ENCODE measurements at places on chromosomes 4 and X.

- DNase-seq, result no peak
Observed at GRCh38 chr4:66855956-66856355, 689.3 kb downstream of the CENPC start.

- DNase-seq, result no peak
Observed at GRCh38 chr4:61511716-61512488, 311.8 kb downstream of the ADGRL3 start.

DNA sequence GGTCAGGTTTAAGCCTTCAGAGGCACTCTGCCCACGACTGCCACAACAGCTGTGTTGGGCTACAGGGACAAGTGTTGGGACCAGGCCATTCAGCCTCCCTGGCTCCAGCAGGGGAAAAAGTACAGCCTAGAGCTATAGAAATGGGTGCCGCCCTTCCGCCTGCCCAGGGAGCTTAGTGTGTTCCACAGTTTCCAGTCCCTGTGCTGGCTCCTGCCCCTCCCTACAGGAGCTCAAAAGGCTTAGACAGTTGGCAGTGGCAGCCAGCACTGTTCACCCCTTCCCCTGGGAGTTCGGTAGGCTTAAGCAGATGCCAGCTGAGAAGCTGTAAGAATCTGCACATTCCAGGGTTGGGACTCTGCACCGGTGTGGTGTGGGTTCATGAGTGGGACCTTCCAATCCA is 408.2 kb upstream of the INTU start:
- DNase-seq, result no peak

- DNase-seq, result no peak
Observed at GRCh38 chr4:188109157-188109755, at the start of gene TRIML2. Gene TRIML2, minus strand, starts transcription at chr4:188109603. Its CDS starts 4,235 bp downstream, at chr4:188105368.

DNA sequence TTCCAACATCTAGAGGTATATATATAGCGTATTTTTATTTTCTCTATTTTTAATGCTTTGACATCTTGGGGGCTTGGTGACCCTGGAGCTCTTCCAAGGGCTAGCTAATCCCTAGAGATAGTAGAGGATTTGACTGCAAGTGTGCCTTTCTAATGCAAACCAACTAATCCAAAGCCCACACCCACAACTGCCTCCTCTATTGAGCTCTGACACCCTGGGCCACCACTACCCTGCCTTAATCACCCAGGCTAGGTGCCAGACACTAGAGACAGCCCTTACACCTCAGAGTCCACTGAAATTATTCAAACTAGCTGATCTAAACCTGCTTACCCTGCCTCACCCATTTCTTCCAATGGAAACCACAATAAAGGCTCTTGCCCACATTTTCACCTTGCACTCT is 69.6 kb upstream of the ATXN3L start:
- no peak for DNase-seq

DNA sequence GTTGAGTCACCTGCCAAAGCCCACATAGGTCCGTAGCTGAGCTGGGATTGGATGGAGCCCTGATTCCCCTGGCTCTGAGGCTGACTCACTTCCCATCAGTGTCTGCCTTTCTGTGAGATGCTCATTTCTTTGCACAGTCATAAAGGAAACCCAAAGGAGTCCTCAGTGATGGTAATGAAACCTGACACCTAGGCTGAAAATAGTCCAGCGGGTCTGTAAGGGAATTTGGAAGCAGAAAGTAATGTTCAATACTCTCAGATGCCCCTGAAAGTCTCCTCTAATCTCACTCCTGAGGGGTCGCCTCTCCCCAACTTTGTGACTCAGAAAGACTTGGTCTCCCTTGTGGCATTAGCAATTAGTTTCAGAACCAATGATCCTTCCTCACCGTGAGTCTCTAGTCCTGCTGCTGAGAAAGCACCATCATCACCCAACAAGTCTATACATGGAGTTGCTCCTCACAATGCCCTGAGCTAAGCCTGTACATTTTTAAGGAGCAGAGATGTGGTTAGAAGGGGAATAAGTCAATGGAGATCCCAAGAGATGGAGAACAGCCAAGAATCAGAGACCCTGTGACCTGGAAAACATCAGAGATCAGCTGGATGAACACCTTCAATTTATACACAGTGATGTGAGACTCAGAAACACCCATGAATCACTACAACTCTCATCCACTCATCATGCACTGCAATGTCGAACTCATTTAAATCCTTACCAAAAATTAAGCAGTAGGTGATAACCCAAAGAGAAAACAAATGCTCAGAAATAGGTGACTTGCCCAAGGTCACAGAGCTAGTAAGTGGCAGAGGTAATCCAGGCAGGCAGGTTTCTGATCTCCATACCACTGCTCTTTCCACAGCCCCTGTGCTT is 219.0 kb upstream of the CPEB2 start:
- no peak for DNase-seq

- DNase-seq, result no peak
Observed at GRCh38 chrX:40094041-40094899, 3.5 kb downstream of the BCOR start.

DNA sequence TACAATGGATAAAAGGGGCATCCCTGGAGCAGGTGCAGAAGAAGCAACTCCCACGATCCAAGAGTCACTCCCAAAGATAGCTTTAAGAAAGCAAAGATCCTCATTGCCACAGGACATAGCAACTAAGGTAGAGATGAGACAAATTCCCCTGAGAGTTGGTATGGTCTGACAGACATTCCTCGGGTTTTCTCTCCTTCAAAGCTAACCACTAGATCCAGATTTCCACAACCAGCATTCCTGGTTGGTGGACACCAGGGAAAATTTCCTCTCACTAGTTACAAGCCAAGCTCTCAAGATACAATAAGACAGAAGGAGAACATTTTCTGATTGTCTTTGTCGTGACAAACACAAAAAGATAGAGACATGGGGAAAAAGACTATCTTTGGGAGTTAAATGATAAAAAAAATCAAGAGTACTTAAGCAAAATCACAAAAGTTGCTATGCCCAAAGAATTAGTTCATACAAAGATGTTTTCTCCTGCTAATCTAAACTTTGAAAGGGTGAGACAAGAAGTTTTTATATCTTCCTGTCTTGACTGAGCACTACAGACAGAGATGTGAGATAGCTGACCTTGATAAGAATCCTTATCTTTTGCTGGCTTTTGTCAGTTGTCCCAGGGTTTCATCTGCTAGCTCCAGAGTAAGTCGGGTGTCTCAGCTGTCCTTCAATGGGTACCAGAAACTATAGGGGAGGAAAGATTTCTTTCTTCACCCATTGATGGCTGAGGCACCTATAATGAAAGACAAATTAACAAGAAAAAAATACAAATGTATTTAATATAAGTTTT is 200.5 kb downstream of the CENPC start:
- no peak for DNase-seq

DNA sequence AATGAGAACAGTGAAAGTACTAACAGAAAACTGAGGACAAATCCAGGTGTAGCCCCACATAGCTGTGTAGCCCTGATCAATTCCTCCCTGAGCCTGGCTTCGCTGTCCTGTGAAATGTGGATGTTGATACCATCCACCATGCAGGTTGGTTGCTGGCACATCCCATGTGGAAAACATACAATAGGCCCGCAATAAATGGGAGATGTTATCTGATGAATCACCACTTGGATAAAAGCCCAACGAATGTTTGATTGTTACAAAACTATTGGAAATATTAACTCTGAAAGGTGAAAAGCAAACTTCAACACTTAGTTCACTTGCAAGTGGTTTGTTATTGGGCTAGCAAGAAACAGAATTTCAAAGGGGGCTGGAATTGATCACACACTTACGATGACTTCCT is 186.3 kb upstream of the FTHL17 start:
- no peak for DNase-seq

GRCh38 chrX:110331444-110332030 is 13.7 kb upstream of the AMMECR1 start:
- no peak for DNase-seq

DNA sequence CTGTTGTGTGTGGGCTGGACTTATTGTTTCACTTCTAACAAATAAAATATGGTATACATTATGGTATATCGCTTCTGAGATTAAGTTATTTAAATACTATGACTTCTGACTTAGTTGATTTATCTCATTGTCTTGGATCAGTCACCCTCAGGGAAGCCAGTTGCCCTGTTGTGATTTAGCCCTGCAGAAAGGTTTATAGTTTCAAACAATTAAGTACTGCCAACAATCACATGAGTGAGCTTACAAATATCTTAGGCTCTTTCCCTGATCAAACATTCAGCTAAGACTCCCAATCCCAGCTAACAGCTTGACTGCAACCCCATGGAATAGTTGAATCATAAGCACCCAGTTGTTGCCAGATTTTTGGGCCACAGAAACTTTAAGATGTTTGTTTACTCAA is 85.4 kb downstream of the MAGEC1 start:
- DNase-seq, result no peak

DNA sequence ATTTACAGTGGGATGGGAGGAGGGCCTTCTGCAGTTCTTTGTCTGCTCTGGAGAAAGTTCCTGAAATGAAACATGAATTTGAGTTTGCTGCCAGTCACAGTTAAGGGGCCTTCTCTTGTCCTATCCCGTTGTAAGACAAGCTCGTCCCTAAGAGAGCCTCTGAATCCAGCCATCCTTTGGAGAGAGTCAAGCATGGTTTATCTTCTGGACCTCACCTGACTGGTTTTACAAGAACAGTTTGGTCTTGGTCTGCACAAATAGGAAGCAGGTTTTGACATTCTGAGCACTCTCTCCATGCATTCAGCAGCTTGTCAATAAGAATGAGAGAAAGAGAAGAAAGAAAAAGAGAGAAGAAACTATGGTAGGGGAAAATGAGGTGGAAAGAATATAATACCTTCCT is 20.4 kb upstream of the TENM3 start:
- no peak for DNase-seq

GRCh38 chr4:160194716-160195115 is 1091.8 kb downstream of the RAPGEF2 start:
- no peak for DNase-seq

DNA sequence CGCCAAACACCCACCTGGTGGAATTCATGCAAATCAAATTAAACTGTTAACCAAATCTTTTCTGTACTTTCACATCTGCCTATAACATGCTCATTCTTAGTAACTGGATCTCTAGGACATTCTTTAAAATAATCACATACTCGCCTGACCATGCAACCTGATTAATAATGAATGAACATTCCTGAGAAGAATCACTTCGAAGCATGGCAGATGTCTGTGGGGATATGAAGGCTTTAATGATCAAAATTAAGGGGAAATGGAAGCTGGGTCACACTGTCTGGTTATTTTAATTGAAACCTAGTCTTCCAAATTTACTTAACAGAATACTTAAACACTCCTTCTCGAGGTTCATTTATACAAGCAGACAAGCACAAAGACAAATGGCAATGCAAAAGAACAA is 44.2 kb downstream of the MID1 start:
- DNase-seq, result no peak

DNA sequence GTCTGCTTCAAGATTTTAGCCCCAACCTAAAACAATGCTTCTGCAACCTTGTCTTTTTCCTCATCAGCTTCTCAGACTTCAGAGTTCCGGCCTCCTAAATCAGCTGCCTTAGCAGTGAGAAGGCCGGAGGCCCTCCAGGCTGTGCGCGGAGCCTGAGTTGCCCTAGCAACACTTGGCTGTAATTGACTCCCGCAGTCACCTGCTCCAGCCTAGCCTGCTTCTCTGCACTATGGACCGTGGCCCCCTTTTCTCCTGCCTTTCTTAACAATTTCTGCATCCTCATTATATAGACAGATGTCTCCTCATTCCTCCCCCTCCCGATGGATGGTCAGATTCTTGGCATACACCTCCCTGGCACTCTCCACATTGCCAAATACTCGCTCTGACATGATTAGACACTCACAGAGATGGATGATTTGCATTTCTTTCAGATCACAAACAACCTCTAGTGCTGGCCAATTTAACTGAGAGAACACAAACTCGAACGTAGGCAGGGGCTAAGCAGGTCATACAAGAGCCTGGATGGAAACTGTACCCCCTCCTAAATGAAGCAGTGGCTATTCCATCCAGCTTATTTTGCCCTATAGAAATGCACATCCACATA is 9.5 kb upstream of the HUWE1 start:
- DNase-seq, result no peak

DNA sequence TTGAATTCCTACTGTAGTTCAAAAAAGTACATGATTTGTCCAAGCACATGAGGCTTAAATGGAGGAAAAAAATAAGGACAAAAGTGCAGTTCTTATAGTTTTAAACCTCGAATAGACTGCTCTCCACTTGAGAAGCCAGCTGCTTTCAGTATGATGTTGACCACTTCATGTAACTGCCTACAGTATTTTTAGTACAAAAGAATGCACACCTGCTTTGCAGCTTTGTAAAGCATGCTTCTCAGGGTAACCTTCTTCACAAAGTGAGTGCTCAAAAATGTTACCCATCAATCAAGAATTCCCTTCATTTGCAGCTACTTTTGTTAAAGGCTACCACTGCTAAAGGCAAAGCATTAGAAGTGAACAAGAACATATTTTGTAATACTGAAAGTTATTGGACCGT is 83.4 kb upstream of the FAM47B start:
- no peak for DNase-seq

DNA sequence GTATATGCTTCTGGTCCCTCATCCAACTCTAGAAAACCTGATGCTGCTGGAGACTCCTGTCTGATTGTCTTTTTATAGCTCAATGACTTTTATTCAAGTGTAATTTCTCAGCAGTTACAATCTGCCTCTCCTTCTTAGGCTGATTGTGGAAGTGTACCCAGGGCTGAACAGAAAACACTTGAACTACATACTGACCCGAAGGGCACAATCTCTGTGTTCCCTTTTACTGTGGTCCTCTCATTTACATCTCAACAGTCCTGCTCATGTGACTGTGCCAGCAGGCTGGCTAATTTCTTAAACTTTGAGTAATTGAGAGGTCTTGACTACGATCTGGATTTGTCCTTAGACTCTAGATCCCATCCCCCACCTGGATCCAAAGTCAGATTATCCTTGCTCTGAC is 863.4 kb downstream of the PDHA2 start:
- no peak for DNase-seq

DNA sequence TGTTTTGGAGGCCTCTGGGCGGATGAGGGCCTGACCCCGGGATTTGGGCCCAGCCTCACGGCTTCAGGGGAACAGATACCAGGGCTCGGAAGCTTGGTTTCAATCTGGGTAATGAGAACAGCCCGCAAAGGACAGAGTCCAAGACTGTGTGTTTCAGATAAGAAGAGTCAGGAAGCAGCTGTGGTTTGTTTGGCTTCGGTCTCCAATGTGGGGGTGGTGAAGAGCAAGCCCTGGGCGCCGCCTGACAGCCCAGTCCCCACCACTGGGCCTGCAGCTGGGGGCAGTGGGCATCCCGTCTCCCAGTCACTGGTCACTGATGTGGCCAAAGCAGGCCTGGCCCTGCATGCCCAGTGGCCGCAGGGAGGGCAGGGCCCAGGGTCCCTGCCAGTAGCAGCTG is 9.1 kb downstream of the WFS1 start:
- no peak for DNase-seq

DNA sequence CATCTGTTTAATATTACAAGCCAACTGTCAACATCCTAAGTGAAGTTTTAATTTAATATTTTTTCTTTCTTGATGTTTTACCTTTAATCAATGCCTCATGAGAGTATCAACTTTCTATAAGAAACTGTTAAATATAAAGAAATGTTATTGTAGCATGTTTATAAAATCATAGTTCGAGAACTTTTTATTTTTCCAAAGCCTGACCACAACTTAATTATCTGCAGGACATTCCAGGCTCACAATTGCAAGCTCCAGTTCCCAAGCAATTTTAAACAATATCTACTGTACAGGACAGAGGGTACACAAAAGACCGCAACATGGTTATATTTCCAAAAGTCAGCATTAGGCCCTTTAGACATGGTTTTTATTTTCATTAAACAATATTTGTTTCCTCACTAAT is 20.1 kb downstream of the STX18 start:
- no peak for DNase-seq

- no peak for DNase-seq
Observed at GRCh38 chrX:9151772-9152307, 117.9 kb upstream of the FAM9B start.

GRCh38 chrX:47633689-47634590 is 4.2 kb upstream of the CFP start:
- no peak for DNase-seq

Data from NCI-H187 (cell line).